Hippocampal formation (tissue), 2 donors: ENCODE measurements at places on chromosomes 12 and 14.
A peak's percentile ranks its signal among the peaks of the same experiment; 100 is the strongest.

GRCh38 chr12:1668833-1669543, 21.9 kb upstream of the ADIPOR2 start:
- no peak for DNase-seq

- DNase-seq = no peak
Observed at GRCh38 chr14:89330236-89331002, 86.6 kb downstream of the FOXN3 start.

- DNase-seq = no peak
Observed at GRCh38 chr12:740921-741320, 11.5 kb upstream of the WNK1 start.

DNA sequence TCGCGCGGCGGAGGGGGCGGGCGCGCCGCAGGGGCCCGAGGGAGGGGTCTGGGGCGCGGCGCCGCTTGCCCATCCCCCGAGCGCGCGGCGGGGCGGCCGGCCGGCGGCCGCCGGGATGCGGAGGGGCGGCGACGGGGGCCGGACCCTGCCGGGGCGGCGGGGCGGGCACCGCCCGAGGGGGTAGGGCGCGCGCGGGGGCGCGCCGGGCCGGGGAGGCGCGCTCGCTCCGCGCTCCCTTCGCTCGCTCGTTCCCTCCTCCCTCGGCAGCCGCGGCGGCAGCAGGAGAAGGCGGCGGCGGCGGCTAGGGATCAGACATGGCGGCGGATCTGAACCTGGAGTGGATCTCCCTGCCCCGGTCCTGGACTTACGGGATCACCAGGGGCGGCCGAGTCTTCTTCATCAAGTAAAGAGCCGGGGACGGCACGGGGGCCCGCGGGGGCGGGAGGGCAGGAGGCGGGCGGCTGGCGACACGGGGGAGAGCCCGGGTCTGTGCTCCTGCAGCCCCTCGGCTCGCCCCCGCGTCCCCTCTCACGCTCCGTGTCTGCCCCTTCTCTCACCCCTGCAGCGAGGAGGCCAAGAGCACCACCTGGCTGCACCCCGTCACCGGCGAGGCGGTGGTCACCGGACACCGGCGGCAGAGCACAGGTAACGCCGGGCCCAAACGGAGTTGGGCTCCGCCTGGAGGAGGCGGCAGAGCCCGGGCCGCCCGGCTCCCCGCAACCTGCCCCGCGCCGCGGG, at the start of gene PLEKHA5:
PLEKHA5 (plus strand) TSS at position 248 of the 738 bp plus-strand sequence; CDS start at position 315, 67 bp downstream.
- DNase-seq = peak; percentile 53

GRCh38 chr12:16914853-16915252, 308.9 kb upstream of the LMO3 start:
- DNase-seq = no peak

DNA sequence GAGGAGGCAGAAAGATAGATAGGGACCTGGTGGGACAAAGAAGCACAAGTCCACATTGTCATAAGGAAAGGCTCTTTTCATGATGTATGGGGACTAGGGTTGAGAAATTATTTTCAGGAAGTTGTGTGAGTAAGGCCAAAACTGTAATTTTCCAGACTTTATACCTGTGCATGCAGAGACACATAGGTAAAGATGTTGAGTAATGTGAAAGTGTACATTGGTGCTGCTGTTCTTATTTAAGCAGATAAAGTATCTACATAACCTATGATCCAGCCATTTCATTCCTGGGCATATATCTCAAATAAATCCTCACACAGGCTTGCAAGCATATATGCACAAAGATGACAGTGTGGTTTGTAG, 332.2 kb downstream of the DUSP6 start:
- no peak for DNase-seq

- no peak for DNase-seq
Observed at GRCh38 chr12:94386422-94386821, 73.2 kb downstream of the CEP83 start.

DNA sequence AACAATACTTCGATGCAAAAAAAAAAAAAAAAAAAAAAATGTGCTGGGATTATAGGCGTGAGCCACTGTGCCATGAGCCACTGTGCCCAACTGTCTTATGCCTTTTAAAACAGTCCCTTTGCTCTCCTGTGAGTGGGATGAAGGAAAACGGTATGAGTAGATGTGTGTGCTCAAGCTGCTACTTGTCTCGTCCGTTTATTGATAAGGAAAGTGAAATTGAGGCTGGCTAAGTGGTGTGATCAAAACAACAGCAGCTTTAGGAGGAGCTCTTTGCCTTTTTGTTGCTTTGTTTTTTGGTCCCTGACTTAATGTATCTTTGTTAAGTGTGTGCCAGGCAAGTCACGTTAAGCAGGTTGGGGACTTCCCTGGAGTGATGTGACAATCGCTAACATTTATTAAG, 275.9 kb downstream of the TMEM132C start:
- no peak for DNase-seq

DNA sequence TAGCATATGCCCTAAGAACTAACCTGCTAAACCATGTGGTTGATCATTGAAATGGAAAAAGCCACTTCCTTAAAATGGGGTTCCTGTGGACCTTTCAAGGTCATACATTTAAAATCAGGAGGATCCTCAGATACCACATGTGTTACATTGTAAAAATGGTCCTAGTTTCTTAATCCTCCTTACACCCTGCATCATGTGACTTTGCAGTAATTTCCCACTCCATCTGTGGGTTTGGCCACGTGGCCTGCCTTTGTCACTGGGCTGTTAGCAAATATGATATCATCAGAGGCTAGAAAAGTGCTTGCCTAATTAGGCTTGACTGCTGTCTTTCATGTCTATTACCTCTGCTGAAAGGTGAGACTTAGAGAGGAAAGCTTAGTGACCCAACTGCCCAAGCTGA, 70.7 kb downstream of the CMKLR1 start:
- DNase-seq = no peak
